ENCODE measurements at places on chromosomes 12 and 14.
A peak's percentile ranks its signal among the peaks of the same experiment; 100 is the strongest.

DNA sequence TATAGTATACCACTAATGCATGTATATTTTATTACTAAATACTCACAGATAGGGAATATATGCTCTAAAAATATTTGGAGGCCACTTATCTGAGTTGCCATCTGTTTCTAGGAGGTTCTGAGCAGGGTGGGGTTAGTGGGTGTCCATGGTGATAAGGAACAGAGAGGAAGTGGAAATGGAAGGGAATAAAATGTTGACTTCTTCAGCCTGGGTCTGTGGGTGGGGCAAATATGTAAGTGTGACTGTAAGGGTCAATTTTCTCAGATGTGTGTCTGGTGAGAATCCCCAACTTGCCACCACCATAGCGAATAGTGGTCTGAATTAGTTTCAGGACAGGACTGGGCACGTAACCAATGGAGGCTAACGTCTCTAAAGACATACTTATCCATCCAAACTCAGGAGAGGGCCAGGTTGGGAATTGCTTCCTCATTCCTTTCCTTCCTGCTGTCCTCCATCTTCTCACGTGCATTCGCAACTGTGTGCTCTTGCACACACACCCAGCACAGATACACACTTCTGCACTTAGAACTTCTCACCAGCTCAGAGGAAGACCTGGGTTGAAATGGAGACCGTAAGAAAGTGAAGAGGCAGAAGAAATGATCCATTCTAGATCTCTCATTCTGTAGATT, 54.2 kb upstream of the GZMB start:
- peak; percentile 56 for DNase-seq

DNA sequence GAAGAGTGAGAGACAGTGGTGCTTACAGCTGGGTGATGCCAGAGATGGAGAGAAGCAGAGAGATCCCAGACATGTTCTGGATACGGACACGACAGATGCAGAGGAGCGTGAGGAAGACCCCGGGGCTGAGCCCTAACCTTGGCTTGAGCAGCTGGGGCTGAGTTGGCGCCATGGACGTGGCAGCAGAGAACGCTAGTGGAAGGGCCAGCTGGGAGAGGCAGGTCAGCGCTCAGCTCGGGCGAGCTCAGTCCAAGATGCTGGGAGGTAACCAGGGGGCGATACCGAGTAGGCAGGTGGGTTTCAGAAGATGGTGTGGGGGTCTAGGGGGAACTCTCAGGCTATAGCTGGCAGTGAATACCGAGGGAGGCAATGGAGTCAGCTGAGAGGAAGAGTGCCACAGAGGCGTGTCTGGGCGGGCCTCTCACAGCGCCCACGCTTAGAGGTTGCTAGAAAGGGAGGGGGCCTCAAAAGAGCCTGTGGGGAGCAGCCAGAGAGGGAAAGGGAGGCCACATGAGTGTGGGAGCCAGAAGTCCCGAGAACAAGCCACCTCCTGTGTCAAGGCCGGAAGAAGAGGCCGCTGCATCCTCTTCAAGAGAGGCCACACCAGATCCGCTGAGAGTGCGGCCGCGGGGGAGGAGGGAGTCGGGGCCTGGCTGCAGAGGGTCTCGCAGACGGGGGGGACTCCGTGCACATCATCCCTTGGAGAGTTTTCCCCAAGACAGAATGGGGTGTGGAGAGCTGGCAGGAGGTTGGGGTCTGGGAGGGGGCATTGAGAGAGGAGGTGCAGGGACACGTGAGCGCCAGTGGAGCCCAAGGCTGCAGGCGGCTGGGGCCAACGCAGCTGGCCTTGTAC, 57.0 kb upstream of the DIO3 start:
- no peak for DNase-seq

GRCh38 chr12:105813201-105813600, 325.6 kb downstream of the NUAK1 start:
- no peak for DNase-seq

DNA sequence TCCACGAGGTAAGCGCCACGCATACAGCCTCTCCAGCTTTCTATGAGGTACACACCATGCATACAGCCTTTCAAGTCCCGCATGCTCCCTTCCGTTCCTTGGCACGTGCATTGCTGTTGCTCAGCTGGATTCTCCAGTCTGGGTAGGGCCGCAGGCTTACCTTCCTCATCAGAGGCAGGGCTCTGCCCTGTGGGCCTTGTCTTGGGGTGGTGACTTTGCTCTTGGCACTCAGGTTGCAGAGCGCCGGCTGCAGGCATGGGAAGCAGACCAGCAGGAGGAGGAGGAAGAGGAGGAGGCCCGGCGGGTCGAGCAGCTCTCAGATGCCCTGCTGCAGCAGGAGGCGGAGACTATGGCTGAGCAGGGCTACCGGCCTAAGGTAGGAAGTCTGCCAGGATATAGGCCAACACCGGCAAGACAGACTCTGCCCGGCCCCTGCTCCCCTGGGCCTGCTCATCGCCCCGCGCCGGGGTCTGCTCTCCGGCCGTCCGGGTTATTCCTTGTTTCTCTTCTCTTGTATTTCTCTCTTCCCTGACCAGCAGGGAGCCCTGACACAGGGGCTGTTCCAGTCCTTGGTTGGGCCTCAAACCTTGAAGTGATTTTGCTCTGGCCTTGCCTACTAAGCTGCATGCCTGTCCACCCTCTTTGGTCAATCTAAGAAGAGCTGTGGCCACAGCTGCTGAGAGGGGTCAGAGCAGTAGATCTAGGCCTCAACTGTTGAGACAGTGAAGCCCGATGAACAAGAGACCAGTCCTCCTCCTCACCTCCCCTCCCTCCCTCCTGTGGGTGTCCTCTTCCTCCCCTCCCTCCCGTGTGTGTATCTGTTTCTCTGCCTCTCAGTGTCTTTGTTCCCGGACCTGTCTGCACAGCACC, 15.3 kb downstream of the TCHP start:
- DNase-seq = no peak

DNA sequence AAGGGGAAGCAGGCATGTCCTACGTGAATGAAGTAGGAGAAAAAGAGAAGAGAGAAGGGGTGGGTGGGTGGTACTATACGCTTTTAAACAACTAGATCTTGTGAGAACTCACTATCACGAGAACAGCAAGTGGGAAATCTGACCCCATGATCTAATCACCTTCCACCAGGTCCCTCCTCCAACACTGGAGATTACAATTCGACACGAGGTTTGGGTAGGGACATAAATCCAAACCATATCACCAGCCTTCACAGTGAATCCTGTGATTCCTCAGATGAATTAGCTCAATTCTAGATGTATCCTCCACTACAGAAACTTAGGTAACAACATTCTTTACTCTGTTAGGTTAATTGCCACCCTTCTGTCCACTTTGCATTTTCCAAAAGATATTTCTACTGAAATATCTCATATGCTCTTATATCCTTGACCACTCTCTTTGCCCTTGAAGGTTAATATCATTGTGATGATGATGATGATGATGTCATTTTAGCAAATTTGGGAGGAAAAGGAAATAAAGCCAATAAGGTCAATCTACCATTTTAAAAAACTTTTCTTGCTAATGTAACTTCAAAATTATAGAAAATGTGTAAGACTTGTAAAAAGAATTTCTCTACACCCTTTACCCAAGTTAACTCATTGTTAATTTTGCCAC, 23.2 kb upstream of the CCNT1 start:
- DNase-seq = peak; percentile 19

GRCh38 chr12:69345077-69345476, 3.1 kb upstream of the LYZ start:
- DNase-seq = no peak

DNA sequence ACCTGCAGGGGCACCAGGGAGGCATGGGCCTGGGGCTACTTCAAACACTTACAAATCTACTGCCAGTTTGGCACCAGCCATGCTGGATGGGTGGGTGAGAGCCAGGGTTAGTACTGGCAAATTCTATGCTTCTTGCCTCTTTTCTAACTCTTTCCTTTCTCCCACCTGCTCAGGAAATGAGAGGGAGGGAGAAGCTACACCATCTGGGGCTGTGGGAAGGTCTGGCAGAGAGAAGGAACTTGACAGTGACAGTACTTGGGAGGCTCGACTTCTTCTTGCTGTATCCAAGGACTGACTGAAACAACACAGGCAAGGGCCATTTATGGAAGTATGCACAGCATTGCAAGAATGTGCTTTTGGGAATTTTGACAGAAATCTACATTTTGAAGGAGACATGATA, 149.6 kb upstream of the DYRK2 start:
- DNase-seq = peak; percentile 70

DNA sequence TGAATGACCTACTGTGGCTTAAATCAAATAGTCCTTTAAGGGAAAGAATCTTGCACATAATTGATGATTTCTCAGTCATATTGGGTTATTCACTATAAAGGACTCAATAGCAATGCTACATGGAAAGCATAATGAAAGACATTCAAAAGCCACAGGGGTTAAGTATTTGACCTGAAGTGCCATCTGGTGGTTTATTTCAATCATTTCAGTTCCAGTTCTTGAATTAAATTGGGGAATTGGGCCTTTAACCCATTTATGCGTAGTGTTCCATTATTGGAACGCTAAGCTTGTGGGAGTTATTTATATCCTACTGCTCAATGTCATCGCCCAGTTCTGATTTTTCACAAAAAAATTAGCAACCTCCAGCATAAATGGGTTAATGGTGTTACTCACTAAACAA, 41.3 kb upstream of the C12orf71 start:
- DNase-seq = peak; percentile 63

GRCh38 chr14:50357124-50357523, 39.6 kb downstream of the CDKL1 start:
- DNase-seq = no peak

GRCh38 chr12:76252031-76252430, 96.2 kb downstream of the BBS10 start:
- no peak for DNase-seq

- DNase-seq = no peak
Observed at GRCh38 chr12:5070090-5070489, 26.4 kb downstream of the KCNA5 start.

All from common myeloid progenitor, CD34-positive (primary cell).